ENCODE measurements at places on chromosomes 12 and 14.

DNA sequence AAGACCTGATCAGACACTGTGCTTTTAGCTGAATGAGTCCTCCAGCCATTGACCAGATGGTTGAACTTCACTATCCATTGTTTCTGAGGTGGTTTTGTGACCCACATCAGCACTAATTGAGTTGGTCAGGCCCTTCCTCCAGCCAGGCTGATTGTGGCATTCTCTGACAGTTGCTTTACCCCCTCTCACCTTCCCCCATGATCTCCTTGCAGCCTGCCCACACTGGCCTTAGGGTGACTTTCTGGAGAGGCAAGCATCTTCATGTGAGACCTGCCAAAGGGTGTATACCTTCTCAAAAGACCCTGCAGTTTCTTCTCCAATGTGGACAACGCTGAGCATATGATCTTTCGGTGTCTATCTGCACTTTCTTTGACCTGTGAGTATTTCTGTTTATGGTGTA, 83.9 kb downstream of the GPATCH2L start:
- DNase-seq = no peak

GRCh38 chr14:63867933-63868921, 15.4 kb downstream of the SYNE2 start:
- no peak for DNase-seq

DNA sequence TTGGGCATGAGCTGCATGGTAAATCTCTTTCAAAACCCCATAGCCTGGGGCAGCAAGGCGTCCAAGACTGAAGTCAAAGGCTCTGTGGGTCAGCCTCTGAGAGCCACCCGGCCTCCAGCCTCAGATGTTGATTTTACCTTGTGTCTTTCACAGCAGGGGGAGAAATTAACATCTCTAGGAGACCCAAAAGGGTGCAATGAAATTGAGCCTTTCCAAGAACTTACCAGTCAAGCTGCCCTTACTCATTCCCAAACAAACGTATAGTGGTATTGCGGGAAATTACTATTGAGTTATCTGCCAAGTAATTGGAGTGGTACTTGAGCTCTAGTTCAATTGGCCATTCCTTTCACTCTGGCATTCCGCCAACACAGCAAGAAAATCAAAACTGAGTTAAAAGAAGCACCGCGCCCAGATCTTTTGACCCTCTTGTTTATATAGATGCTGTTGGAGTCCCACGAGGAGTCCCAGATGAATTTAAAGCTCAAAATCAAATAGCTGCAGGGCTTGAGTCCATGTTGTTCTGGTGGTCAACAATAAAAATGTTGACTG, 380.7 kb upstream of the SYT1 start:
- no peak for DNase-seq

- no peak for DNase-seq
Measured at GRCh38 chr12:69511016-69511415, 40.8 kb downstream of the FRS2 start.

GRCh38 chr14:54364555-54365415, 32.0 kb upstream of the CDKN3 start:
- peak; percentile 63 for DNase-seq

DNA sequence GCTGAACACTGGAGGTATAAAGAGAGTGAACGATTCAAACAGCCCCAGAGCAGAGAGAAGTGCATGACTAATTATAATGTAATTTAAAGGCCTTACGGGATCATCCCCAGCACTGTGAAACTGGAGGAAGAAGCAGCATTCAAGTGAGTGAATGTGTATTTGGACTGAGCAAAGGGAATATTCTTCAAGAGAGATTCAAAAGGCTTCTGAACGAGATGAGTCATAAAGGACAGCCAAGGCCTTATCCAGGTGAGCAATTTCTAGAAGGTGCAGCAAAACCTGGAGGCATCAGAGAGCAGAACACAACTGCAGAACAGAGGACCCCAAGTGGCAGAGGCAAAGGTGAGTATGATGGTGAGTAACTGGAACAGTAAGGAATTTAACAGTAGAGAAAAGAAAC, 127.2 kb downstream of the BCAT1 start:
- DNase-seq = no peak

- no peak for DNase-seq
Measured at GRCh38 chr12:120797677-120798642, 72.3 kb downstream of the ACADS start.

DNA sequence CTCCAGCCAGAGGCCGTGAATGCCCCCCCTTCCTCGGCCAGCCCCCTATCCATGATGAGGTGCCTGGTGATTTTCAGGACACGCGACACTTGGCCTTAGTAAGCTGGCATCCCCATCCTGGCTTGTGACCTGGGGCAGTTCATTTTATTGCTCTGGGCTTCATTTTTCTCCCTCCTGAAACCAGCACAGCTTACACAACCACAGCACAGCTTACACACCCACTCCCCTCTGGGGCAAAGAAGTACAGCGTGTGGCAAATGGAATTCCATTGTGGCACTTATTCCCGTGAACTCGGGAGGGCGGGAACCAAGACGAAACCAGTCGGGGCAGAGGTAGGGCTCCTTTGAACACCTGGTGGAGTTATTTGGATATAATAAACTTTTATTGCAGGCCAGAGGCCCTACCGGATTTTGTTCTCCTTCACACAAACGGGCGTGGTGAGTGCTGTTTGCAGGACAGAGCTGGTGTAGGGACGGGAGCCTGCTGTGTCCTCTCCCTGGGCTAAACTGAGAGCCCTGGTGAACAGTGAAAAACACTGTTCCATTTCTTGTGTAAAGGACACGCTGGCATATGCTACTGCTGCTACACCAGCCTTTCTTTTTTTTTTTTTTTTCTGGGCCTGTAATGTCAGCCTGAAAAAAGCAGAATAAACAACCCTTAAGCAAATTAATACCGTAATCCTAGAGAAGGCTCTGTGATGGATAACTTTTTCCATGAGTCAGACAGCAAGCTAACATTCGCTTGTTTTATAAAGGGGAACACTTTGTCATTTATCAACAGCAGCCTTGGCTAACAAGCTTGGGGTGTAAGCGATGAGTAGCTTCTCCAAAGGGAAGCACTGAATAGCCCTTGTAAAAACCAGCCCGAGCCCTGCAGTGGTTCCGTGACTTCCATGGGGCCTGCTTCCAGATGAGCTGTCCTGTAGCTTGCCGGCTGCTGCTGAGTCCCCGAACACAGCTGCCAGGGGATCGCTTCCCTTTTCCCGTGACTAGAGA, 29.3 kb downstream of the CD9 start:
- DNase-seq = peak; percentile 73

- no peak for DNase-seq
Measured at GRCh38 chr12:80325167-80325959, 118.7 kb upstream of the PTPRQ start.

GRCh38 chr12:116665666-116666304, 72.1 kb downstream of the SPRING1 start:
- DNase-seq = no peak

DNA sequence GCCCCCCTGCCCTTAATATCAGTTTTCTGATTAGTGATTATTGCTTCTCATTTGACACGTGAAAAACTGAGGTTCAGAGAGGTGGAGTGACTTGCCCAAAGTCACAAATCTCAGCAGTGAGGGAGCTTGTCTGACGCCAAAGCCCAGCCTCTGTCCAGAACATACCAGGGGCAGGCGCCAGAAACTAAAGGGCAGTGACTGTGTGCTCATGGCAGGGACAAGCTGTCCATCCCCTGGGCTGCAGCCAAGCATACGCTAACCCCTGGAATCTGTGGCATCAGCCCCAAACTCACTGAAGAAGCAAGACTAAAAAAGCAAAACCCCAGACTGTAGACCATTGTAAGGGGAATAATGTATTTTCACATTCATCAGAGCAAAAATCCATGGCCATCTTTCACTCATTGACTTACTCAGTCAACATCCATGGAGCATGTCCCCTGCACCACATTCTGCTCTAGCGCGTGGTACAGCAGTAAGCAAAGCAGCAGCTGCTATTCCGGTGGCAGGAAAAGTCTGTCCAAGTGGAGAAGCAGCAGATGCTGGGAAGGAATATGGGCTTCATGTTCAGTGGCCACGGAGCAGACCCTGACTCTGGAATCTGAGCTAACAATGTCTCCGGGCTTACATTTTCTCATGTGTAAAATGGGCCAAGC, 1.5 kb upstream of the SERPINA4 start:
- DNase-seq = no peak

GRCh38 chr12:80632835-80633234, 74.6 kb upstream of the MYF6 start:
- no peak for DNase-seq

- peak; percentile 39 for DNase-seq
Measured at GRCh38 chr14:100899884-100900771, 3.4 kb downstream of the RTL1 start.

DNA sequence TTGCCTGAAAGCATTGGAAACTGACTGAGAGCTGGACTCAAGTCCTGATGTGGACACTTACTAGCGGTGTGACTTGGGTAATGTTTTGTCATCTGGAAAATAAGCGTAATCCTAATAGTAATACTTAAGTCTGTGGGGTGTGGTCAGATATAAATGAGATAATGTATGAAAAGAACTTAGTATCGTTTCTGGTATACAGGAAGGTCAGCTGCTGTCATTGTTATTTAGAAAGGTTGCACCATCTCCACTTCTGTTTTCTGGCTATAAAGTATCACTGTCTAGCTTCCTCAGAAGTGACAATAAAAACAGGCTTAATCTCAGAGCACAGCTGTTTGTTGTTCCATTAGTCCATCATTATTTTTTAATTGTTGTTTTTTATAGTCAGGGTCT, 34.1 kb upstream of the TUBA1C start:
- DNase-seq = no peak

- DNase-seq = no peak
Measured at GRCh38 chr14:38205949-38206665, 1.6 kb upstream of the SSTR1 start.

DNA sequence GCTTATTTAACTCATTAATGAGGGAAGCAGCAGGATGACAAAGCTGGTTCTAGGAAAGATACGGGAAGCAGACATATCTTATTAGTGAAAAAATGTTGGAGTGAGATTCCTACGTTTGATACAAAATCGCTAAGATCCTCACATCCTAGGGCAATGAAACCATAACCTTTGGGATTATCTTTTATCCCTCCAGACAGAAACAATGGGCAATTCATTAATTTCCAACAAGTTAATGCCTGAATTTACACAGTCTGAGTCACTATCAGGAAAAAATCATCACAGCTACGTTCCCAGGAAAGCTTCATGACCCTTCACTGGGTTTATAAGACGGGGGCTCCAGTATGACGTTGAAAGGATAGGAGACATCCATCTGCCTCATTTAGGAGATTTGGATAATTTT, 45.0 kb downstream of the SLC24A4 start:
- DNase-seq = no peak

DNA sequence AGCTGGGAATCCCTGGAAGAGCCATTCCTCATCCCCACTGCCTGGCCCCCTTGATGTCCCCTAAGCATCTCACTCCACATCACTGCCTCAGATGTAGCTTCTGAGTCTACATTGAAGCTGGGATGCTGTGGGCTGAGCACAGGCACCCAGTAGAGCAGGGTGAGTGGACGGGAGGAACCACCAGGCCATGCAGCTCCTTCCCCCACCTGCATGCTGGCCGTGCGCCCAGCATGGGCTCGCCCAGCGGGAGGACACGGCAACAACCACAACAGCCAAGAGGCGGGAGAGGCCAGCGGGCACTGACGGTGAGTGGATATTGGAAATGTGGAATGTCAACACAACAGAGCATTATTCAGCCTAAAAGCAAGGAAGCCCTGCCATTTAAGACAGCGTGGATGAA, 310.9 kb downstream of the ADGRD1 start:
- no peak for DNase-seq
